ENCODE measurements at places on chromosomes 1 and 21.

- DNase-seq, result no peak
Measured at GRCh38 chr1:89286549-89287180, 14.0 kb upstream of the GBP5 start.

GRCh38 chr1:2315674-2316450 lies 75.5 kb downstream of the MORN1 start:
- DNase-seq, result no peak

DNA sequence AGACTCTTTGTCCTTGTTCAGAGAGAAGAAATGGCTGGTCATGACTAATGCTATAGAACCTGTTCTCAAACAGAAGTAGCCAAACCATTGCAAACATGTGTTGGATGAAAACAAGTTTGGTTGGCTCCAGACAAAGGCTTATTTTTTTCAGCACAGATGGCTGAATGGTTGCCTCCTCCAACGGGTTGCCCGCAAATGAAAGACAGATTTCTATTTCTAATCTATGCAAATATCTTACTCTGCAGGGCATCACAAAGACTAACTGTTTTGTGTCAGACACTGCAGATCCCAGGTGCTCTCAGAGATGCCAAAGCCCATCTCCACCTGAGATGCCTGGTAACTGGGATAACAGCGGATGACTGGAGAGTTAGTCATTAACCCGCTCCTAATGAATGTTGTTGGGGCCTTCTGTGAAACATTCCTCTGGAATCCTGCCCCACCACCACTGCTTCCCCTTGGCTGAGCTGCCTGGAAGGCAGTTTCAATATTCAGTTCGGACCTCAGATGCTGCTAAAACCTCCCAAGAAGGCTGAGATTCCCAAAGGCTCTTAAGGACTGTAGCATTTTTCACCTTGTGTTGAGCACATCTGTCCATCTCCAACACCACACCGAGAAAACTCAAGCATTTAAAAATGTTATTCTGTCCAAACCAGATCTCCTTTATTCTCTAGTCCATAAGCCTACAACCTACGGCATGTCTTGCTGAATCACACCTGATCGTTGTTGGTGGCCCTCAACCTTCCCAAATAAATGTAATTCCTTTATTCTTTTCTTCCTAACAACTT lies 104.4 kb downstream of the PTPN14 start:
- DNase-seq, result no peak

- DNase-seq, result no peak
Measured at GRCh38 chr1:147634645-147635044, 35.7 kb downstream of the ACP6 start.

DNA sequence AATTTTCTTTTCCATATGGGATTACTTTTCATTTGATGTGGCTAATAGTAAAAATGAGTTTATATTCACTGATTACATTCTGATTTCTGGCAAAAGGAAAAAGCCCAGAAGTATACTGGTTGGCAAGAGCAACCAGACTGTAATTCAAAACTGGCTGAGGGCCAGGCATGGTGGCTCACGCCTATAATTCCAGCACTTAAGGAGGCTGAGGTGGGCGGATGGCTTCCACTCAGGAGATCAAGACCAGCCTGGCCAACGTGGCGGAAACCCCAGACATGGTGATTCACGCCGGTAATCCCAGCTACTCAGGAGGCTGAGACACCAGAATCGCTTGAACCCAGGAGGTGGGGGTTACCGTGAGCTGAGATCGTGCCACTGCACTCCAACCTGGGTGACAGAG lies 14.5 kb downstream of the SYT11 start:
- DNase-seq, result no peak

DNA sequence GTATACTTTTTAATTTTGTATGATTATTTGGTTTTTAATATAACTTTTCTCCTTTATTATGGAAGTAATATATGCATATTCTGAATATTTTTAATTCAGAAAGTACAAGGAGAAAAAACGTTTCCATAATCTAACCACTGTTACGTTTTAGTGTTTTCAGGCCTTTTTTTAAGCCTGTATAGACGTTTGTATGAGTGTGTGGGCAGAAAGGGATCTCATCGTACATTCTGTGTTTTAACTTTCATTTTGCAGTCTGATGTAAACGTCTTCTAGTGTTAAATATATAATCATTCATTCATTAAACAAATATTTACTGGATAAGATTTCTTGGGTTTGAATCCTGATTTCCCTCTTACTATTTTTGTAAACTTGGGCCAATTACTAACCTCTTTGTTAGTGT lies 38.0 kb upstream of the PLEKHO1 start:
- no peak for DNase-seq

GRCh38 chr1:147384804-147385203 lies 142.3 kb downstream of the CHD1L start:
- no peak for DNase-seq

DNA sequence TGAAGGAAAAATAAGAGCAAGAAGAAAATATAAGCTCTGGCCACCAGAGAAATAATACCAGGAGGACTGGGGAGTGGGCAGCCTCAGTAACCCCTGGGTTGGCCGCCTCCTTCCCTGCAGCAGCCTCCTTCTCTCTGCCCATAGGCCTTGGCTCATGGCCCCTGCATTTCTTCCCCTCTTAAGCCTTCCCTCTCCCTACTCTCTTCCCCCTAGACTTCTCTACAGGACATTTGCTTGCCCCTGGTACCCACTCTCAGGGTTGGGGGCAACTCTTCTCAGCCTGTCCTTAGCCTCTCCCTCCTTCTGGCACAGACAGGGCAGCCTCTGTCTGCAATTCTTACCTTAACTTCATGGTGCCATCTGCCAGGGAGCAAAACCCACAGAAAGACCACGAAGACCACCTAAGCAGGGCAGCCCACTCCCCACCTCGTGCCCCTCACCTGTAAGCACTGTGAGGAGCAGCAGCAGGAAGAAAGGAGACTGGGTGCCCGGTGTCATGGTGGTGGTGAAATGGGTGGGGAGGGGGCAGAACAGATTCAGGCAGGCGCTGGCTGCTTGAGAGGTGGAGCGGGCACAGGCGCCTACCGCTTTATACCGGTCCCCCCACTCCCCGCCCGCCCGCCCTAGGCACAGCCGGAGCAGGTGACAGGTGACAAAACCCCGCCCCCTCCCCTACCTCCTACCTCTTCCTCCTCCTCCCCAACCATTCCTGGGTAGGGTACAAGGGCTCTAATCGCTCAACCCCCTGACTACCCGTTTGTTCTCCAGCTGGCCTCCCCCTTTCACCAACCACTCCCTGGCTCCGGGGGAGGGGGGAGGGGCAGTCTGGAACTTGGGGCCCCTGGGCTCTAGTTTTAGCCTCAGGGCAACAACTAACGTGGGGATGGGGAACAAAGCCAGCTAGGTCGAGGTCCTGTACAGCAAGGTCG lies 15.1 kb downstream of the THBS3 start:
- DNase-seq, result peak; percentile 22

DNA sequence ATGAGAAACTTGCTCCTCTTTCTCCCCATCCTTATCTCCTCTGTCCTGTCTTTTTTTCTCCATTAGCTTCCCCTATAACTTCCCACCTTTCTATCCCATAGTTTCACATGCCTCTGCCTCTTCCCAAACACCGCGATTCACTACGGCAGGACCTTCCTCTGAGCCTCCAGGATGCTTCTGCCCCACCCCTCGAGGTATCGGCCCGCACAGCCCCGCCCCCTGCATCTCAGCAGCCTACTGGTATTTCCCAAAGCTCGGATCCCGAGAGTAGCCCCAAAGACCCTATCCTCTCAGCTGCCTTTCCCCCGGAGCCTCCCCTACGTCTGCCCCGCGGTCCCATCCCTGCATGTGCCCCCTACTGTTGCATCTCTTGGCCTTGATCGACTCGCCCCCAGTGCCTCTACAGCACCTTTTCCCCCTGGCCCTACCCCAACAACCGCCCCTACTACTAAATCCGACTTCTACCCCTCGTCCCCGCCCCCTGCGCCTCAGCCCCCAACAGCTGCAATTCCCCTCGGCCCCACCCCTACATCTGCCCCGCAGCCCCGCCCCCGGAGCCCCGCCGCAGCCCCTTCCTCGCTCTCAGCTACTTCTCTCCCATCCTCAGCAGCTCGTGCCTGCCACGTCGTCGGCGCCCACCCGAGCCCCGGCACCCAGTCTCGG lies 512 bp downstream of the PIAS3 start:
- DNase-seq, result peak; percentile 63

DNA sequence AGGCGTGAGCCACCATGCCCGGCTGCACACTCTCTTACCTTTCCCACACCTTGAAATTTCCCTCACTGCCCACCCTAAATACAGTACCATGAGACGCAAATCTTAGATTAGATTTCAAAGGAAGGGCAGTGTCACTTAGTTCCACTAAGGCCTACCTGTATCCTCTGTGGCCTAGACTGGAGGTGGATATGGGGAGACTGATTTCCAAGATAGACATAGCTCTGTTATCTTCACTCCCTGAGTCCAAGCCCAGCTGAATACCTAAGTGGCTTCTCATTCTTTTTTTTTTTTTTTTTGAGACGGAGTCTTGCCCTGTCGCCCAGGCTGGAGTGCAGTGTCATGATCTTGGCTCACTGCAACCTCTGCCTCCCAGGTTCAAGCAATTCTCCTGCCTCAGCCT lies 89.0 kb downstream of the SLC16A1 start:
- DNase-seq, result no peak

DNA sequence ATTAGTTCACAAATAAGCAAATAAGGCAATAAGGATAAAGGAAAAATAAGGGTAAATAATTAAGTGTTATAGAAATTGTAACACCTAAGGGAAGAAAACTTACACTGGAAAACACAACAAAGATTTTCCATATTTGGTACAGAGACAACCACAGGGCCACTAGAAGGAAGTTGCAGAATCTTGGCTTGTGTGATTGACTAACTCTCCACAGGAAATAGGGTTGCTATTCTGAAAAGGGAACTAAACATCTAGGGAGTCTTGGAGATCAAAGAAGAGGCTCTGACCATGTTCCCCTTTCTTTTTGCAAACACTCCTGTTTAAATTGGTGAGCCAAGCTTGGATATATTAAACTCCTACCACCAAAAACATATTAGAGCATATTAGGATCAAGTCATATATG lies 59.1 kb downstream of the APCS start:
- no peak for DNase-seq

DNA sequence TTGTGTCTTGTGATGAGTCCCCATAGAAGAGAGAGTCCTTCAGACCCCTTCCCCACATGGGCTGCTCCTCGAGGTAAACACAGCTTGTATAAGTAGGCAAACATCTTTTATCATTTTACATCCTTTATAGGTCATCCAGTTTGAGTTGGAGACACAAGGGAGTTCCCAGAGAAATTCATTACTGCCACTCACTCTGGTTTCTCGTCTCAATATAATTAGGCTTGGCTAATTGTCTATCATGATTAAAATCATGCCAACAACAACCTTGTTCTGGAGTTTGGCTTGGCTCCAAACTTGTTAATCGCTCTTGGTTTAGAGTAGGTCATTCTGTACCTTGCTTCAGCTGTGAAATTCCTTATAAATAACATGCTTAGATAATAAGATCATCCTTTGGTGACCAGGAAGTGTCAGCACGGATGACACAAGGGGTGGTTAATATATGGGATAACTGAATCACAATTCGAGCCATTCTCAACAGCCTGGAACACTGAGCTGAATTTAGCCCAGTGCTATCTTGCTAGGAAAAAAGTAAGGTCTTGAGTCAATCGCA lies 70.7 kb upstream of the DAB1 start:
- no peak for DNase-seq

- DNase-seq, result no peak
Measured at GRCh38 chr1:101044749-101045148, 19.2 kb upstream of the DPH5 start.

- DNase-seq, result no peak
Measured at GRCh38 chr1:46522969-46523320, 28.5 kb downstream of the KNCN start.

DNA sequence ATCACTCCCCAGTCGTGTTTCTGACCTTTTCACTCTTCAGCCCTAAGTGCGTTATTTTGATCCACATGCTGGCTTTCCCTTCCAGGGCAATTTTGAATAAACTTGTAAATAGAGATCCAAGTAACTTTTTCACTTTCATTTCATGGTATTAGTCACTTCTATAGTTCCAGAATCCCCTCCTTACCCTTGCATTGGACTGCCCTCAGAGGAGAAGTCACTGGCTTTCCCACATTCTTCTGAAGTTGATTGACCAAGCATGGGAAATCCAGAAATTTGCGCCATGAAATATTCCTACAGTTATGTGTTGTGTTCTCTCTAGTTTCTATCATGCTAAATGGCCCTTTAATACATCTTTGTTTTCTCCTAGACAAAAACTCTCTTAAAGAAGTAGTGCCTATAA lies 177.3 kb upstream of the GORAB start:
- no peak for DNase-seq

- DNase-seq, result no peak
Measured at GRCh38 chr1:212951126-212951946, 995 bp downstream of the VASH2 start.

DNA sequence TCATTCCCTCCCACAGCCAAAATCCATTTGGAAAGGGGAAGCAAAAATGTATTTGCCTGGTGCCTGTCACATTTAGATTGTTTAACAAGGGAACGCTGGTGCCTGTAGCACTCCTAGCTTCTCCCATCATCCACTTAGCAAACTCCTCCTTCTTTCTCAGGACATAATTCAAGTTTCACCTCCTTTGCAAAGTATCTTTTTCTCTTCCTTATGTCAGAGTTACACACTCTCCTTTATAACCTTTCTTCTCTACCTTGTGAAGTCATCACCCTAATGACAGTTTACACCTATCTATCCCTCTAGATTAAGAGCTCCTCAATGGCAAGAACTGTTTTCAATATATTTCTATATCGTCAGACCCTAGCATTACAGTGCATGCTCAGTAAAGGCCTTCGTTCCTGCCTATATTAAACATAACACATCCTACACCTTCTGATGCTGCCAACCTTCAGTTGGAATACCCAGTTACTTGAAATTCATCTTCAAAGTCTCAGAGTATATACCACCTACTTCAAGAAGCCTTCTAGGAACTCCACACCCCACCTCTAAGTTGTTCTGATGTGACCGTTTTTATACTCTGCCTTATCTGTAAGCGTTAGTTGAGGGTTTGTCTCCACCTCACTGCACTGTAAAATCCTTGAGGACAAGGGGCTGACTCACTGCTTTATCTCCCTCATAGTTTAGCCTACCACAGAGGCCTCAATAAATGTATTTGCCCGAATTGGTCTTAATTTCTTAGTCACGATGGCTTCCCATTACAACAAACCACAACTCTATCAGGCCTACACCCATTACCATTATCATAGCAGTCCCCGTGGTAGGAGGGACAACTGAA lies 1.0 kb upstream of the EPS15 start:
- DNase-seq, result no peak

DNA sequence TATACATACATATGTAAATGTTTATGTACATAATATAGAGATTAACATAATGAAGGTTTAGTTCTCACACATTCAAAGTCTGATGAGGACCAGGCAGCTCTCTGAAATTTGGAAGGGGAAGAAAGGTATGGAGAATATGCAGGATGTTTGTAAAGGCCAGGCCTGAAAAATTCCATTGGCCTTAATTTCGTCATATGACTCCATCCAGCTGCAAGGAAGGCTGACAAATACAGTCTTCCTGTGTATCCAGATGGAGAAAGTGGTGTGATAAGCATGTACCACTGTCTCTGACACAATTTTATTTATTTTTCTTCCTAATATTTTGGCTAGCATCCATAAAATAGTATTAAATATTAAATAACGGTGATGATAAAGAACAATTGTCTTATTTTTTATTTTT lies 6.3 kb upstream of the SGIP1 start:
- no peak for DNase-seq

GRCh38 chr1:66437136-66437401 lies 96.9 kb upstream of the SGIP1 start:
- no peak for DNase-seq
